ENCODE measurements at places on chromosomes 6 and 20.

DNA sequence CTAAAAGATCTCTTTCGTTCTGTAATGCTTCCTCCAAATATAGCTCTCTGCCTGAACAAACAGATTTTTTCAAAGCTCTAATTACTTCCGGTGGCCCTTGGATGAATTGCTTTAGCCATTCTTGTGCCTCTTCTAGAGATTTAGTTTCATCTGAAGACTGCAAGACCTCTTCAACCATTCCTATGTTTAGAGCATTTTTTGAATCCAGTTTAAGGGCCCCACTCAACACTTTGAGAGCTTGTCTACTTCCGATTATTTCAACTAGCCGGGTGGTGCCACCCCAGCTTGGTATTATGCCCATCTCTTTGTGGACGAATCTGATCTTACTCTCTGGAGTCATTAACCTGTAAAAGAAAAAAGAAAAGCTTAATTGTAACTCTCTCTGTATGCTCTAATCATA, 23.3 kb downstream of the RNF146 start:
- no peak for DNase-seq

DNA sequence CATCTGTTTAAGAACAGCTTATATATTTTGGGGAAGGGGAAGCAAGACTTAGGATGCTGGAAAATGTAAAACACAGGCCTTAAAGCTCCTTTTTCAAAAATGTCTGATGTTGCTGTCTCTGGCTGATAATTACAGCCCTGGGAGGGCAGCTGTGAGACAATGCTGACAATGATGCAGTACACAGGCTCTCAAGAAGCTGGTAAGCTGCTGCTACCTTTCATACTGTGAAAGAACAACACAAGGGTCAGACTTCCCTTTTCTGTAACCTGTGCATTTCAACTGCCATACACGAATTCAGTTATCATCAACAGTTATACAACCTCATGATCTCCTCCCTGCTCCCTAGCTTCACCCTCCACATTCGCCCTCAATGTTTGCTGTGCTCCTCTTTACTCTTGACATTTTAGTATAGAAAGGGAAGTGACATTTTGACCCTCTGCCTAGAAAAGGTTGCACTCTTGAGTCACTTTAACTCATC, 25.2 kb downstream of the MAP7 start:
- no peak for DNase-seq

DNA sequence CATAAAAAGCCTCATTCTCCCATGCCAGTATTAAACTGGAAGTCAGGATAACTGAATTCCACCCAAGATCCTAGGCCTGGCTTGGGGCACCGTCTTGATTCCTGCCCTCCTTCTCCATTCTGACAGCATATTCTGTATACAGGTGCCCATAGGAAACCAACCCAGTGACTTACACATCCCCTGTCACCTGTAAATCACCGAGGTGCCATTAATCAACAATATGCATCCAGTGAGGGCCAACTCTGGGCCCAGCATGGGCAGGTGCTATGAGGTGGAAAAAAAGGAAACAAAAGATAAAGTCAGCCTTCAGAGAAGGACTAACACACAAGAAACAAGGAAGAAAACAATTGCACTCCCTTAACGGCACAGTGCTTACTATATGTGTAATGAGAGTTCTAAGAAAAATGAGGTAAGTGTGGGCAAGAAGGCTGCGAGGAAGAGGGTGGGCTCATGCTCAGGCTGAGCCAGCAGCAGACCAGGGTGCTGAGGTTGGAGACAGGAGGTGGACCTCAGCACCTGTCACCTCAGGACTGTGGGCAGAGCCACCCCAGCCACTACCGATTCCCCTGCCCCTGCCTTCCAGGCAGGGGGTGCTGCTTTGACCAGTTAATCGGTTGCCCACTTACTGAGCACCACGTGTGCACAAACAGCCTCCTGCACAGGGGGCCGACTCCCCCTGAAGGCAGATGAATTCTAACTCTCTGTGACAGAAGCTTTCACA, 105.9 kb downstream of the TRERF1 start:
- DNase-seq = peak; percentile 13

DNA sequence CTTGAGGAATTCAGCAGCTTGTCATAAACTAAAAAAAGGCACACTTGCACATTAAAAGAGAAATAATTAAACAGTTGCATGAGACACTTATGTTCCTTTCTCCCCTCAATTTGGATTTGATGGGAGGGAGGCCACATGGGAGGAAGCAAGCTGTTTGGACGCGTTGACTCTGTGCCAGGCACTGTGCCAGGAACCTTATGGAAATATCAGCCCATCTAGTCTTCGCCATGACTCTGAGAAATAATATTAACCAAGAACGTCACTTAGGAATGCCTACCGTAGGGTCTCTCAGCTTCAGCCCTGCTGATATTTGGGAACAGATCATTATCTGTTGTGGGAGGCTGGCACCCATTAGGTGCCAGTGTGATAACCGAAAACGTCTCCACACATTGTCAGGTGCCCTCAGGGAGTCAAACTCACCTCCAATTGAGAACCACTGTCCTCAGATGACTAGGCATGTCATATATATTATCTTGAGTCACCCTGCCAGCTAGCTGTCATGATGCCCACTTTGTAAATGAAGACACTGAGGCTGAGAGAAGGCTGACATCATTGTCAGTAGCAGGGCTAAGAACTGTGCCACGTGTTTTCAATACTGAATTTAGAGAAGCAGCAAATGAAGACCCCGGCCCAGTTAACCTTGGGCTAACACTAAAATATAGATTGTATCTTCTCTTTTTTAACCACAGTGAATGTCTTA, 36.1 kb downstream of the EYA2 start:
- no peak for DNase-seq

GRCh38 chr6:33800248-33800969, 3.4 kb downstream of the MLN start:
- no peak for DNase-seq

- no peak for DNase-seq
These were observed 97.9 kb downstream of the LRRC1 start for GRCh38 chr6:53892707-53893106.

DNA sequence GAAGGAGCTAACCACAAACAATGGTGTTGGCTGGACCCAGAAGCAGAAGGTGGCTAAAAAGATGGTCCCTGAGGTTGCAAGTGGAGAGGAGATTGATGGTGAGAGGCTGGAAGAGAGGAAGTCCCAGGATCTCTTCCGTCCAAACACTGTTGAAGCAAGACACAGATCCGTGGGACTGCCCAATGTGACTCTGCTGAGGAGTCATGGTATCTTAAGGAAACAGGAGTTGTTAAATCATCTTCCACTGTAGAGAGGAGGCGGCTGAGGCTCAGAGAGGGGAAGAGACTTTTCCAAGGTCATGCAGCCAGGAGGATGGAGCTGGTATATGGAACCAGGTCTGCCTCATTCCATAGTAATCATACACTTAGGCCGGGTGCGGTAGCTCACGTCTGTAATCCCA, 4.1 kb upstream of the ZNF335 start:
- no peak for DNase-seq

DNA sequence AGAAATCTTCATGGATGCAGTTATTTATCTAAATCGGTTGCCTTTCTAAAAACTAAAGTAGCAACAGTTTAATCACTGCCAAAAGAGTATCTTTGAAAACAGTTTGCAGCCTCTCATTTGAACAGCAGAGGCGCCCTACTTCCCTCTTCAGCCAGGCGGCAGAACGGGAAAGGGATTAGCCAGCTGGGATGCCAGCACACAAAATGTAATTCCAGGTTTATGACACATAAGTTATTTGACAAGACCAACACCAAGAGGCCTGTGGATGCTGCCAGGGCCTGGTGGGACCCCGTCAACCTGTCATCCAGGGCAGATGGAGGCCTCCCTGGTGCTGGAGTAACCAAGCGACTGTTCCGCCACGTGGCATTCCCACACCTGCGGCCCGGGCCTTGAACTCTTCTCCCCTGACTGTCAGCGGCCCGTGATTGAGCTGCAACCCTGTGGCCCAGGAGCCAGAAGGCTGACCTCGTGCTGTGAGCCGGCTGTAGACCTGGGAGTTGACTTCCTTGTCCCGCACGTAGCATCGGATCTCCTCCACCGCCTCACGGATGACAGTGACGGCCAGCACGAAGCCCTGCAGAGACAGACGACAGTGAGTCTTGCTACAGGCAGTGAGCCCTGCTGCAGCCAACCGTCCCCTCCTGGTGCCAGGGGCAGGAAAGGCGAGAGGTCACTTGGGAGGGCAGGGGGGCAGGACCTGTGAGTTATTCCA, 55.5 kb downstream of the ATP9A start:
- DNase-seq = no peak

DNA sequence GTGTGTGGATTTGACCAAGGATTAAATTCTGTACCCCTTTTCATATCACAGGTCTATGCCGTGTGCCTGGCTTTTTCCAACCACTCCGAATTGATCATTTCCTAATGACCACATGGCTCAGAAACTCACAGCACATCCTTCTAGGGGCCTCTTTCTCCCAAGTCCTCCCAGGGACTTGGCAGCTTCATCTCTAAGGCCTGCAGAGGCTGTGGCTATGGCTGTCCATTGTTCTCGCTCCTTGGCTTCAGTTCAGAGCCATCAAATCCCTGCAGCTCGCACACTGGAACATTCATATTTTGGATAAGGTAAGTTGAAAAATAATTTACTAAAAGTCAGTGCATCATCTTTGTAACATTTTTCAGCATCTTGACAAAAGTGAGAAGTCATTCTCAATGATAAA, 497.2 kb upstream of the CDH4 start:
- no peak for DNase-seq

- DNase-seq = no peak
These were observed 451.3 kb downstream of the HTR1B start for GRCh38 chr6:77011929-77012545.

GRCh38 chr6:118535176-118535844, 12.8 kb upstream of the PLN start:
- DNase-seq = no peak

DNA sequence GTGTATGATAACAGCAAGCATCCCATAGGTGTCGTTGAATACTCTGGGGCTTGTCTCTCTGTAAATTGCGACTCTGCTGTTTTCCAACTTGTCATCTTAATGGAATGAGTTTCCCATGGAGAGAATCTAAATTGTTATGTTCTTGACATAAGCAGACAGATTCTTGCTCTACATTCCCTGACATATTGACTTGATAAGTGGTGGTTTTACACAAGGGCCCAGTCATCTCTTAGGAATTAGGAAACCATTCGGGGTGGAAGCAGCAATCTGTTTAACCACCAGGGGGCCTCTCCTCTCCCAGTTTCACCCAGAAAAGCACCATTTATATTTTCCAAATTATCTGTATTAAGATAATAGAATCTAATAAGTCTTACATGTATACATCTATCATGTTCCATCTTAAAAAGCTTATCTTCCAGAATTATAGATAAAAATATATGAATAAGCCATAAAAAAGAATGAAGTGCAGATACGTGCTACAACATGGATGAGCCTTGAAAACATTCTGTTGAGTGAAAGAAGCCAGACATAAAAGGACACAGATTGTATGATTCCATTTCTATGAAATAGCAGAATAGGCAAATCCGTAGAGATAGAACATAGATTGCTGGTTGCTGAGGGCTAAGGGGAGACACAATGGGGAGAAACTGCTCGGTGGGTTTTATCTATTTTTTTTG, 23.1 kb upstream of the MROH8 start:
- DNase-seq = no peak

DNA sequence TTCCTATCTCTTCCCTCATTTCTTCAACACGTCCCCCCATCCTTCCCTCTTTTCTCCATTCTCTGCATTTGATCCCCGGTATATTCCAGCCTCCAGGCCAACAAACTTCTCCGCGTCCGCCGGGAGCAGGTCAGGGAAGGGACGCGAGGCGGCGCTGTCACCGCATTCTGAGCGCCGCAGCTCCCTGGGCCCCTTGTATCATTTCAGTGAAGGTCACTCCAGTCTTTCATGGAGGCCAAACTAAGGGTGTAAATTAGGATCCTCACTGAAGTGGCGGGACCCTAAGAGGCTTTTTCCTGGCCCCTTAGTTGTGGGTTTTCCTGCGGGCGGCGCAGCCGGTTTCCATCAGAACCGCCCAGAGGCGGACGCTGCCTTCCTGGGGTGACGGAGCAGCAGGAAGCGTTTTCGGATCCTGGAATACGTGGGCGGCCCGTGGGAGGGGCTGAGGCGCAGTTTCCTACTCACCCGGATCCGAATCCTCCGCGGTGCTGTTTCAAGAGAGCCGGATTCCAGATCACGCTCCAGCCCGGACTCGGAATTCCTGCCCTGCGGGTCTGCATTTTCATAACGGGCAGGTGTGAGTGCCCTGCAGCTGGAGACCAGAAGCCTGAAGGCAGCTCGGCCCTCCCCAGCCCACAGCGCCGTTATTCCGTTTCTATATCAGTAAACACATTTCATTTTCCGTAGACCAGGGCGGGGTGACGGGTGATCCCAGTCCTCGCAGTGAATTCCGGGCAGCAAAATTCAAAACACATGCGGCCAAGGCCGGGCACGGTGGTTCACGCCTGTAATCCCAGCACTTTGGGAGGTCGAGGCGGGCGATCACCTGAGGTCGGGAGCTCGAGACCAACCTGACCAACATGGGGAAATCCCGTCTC, 3.6 kb upstream of the MICA start:
- peak; percentile 77 for DNase-seq

- DNase-seq = no peak
These were observed 23.3 kb upstream of the UST start for GRCh38 chr6:148723484-148723883.

Measured in activated naive CD8-positive, alpha-beta T cell treated with anti-CD3 and anti-CD28 coated beads, Interleukin-2, amount 50 U/mL, for 24 hours (primary cell).